ENCODE measurements at places on chromosomes 2 and 18.

GRCh38 chr2:41079011-41079410 lies 627.1 kb upstream of the SLC8A1 start:
- no peak for DNase-seq

GRCh38 chr18:35179906-35180305 lies 60.9 kb upstream of the ZNF397 start:
- no peak for DNase-seq

DNA sequence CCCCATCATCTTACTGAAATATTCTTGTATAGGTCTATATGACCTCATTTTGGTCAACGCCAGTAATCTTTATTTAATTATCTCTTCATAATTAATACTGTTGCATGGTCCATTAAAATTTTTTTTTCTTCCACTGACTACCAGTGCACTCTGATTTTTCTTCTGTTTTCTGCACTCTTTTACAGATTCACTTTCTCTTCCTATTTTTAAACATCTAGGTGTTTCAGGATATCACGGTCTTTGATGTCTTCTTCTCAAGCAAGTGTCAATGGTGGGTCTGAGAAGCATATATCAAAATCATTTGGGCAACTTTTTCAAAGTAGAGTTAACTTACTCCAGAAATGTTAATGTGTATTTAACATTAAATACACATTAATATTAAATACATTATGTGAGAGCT lies 51.4 kb downstream of the CCDC141 start:
- no peak for DNase-seq

GRCh38 chr18:75088622-75089211 lies 120.2 kb downstream of the PTGR3 start:
- DNase-seq, result no peak

GRCh38 chr2:237643582-237644380 lies 16.4 kb downstream of the LRRFIP1 start:
- no peak for DNase-seq

- DNase-seq, result no peak
Observed at GRCh38 chr2:232342635-232343565, 35.7 kb upstream of the ALPP start.

GRCh38 chr2:206353685-206354084 lies 79.2 kb downstream of the ZDBF2 start:
- no peak for DNase-seq

DNA sequence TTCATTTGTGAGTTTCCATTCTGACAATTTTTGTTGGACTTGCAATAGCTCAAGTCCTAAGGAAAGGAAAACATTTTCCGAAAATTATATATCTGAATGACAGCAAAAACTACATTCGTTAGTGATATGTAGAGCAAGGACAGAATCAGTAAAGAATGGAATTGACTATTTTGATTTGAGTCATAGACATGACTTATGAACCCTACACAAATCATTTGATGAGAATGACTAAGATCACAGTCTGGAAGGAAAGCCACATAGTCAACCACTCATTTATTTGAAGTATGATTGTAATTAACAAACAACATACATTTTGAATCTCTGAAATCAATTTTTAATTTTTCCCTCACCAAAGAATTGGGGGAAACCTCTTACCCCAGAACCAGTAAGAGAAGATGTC lies 231.6 kb upstream of the CRIM1 start:
- DNase-seq, result no peak

DNA sequence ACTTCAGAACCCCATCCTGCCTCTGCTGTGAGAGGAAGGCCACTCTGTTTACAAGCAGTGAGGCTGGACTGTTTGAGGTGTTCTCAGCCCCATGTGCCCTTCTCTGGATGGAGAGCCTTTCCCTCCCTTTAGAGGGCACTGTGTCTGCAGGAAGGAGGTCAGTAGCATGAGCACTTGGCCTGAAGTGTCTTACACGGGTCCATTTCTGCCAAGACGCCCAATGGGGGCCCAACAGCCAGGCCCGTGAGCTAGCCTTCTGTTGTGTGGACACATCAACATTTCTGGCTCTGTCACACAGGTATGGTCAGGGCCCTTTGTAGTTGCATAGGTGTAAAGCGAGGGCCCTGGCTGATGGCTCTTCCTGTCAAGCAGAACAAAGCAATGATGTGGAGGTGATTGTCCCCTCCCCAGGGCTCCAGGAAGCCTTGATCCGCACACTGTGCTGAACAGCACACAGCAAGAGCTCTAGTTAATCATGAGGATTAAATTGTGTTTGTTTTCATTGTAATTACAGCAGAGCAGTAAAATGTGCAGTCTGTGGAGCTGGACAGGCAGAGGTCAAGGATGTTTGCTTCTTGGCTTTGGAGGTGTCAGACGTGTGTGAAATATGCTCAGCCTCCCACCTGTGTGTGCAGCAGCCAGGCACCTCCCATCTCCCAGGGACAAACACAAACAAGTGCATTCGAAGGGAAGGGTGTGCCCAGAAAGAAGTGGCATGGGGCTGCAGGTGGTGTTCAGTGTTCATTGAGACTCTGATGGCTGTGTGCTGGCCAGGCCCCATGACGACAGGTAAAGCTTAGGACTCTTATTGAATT lies 132.1 kb downstream of the SH3RF3 start:
- no peak for DNase-seq

DNA sequence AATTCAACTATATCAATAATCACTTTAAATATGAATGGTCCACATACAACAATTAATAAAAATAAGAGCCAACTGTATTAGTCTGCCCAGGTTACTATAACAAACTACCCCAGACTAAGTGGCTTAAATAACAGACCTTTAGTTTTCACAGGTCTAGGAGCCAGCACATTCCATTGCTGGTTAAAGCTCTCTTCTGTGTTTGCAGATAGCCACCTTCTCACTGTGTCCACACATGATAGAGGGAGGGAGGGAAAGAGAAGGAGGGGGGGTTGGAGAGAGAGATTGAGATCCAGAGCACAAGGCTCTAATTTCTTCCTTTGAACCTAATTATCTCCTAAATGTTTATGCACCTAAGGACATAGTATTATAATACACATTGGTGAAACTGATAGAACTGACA lies 267.8 kb upstream of the NXPH2 start:
- no peak for DNase-seq

- DNase-seq, result no peak
Observed at GRCh38 chr2:96882230-96882629, 12.3 kb upstream of the SEMA4C start.

GRCh38 chr2:55947752-55948151 lies 24.2 kb upstream of the EFEMP1 start:
- DNase-seq, result no peak

DNA sequence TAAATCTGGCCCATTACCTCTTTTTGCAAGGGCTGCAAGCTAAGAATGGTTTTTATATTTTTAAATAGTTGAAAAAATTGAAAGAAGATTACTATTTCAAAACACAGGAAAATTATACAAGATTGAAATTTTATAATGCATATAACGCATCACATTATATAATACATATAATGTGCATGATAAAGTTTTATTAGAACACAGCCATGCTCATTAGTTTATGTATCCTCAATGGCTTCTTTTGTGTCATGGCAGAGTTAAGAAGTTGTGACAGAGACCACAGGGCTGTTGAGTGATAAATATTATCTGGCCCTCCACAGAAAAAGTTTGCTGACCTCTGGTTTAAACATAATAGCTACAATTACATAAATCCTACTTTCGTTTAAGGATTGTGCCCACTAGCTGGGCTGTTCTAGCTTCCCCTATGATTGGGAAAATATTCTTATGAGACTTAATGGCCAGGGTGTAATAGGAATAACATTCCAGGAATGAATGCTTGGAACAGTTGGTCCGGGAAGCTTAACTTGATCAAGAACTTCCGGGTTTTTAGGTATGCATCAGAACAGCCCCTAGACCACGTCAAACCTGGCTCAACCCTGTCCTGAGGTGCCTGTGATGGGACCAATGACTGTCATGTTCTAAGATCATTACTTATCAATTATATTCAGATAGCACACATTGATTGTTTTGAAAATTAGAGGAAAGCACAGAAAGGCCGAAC lies 98.7 kb upstream of the LPIN2 start:
- DNase-seq, result no peak

- DNase-seq, result no peak
Observed at GRCh38 chr2:221649051-221649775, 77.1 kb upstream of the EPHA4 start.

- DNase-seq, result no peak
Observed at GRCh38 chr2:54975175-54975574, 75.1 kb downstream of the RTN4 start.

GRCh38 chr2:120844070-120844738 lies 108.5 kb downstream of the GLI2 start:
- no peak for DNase-seq
